ENCODE measurements at places on chromosomes 2 and 18.
A peak's percentile ranks its signal among the peaks of the same experiment; 100 is the strongest.

DNA sequence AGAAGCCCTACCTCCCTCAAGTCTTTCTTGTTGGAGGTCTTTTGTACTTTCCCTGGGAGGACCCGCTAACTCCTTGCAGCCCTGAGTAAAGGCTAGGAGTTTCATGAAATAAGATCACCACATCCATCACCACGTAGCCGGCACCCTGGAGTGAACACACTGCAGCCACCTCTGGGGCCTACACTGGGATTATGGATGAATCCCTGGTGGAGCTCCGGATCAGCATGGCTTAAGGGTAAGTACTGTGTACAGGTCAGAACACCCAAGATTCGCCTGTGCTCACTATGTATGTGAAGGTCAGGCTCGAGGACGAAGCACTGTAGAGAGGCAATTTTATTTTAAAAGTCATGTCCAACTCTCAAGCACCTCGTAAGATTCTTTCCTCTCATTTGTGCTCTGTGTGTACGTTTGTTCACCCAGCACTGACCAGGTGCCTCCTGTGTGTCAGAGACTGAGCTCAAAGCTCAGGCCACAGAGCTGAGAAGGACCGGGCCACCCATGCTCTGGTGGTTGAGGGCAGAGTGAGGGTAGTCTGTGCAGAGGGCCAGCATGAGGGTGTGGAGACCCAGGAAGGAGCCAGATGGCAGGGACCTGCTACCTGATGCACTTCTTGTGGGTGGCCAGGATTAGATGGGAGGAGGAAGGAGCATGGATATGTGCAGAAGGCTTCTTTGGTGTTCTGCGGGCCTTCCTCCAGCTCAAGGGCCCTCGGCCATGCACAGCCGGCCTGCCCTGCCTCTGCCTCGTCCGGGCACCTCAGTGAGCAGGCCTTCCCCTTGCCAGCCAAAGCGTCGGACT is 66.7 kb upstream of the TFCP2L1 start:
- DNase-seq: no peak

- no peak for DNase-seq
Measured at GRCh38 chr2:125397535-125398251, 1258.3 kb upstream of the GYPC start.

DNA sequence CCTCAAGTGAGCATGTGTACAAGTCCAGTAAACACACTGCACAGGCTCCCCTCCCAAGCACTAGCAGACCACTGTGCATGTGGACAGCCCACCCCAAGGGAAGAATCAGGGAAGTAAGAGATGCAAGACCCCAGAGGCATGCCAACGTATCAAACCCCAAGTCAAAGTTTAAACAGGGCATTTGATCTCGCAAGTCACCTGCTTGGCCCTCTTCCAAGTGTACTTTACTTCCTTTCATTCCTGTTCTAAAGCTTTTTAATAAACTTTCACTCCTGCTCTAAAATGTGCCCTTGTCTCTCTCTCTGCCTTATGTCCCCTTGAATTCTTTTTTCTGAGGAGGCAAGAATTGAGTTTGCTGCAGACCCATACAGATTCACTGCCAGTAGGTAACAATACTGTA is 201.2 kb upstream of the PARD3B start:
- no peak for DNase-seq

DNA sequence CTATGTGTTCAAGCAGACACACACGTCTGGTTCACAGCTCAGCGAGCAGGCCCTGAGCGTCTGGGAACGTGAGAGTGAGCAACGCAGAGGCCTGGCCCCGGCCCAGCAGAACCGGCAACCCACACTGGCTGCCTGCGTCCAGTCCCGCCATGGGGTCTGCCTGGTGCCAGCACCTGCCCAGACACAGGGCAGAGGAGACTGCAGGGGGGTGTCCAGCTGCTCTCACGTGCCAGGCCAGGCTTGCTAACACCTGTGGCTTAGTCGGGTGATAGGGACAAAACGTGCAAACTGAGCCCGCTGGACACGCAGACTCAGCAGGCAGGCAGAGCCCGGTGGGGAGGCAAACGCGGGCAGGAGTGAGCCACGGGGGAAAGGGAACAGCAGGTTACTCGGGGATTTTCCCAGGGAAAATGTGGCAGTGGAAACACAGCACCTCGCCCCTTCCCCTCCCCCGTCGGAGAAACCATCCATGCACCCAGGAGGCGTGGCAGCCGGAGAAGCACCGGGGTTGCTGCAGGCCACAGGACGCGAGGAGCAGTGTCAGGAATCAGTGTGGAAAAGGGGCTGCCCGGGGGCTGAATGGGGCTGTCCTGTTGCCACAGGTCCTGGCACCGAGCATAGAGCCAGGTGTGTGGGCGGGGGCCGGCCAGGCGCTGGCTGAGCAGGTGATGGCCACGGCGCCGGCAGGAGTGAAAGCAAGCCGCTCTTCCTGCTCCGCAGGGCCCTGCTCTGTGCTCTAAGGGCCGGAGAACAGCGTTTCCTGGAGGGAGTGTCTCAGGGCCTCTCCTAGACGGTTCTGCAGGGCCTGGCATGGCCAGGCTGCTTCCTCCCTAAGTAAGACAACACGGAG is 154.7 kb downstream of the HDAC4 start:
- DNase-seq: peak; percentile 84

- DNase-seq: peak; percentile 89
Measured at GRCh38 chr2:20012282-20013125, at the start of gene MATN3. Gene MATN3 (minus strand): TSS chr2:20012668. CDS start chr2:20012631, 37 bp downstream.

DNA sequence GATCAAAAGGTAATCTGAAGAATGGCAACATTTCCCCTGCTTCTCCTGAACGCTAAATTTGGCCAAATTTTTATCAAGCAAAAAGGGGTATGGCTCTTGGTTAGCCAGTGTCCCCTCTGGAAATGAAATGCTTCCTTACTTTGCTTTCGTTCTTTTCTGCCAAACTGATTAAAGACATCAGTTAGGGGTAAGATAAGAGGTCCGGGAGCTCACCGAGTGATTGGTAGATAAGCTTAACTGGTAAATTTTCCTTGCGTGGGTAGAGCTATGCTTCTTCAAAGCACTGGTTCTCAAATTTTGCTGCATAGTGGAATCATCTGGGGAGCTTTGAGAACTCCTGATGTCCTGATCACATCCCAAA is 62.7 kb upstream of the MAPRE2 start:
- DNase-seq: no peak

DNA sequence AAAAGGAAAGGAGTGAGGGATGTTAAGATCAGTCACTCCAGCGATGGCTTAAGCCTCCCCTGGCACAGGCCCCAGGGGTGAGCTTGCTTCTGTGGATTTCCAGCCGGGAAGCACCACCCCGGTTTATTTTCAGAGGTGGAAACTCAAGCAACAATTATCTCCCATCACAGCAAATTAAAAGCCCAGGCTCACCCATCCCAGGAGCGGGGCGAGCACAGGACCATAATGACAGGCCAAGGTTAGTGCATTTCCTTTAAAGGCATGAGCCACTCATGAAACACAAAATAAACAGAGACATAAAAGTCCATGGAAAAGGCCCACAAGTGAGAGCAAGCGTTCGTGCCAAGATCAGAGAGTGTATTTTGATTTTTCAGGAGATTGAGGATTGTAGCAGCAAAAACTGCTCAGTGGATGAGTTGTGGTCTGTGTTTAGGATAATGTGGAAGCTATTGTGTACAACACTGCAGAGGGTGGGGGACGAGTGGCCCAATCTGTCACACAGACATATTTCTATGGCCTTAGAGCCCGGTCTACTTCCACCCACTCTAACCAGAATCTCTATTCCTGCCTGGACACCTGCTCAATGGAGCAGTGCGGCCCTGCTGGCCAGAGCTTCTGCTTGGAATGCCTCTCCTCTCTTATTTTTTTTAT is 111.4 kb upstream of the CDC42EP3 start:
- no peak for DNase-seq
